ENCODE measurements at places on chromosomes 11 and 22.
A peak's percentile ranks its signal among the peaks of the same experiment; 100 is the strongest.

DNA sequence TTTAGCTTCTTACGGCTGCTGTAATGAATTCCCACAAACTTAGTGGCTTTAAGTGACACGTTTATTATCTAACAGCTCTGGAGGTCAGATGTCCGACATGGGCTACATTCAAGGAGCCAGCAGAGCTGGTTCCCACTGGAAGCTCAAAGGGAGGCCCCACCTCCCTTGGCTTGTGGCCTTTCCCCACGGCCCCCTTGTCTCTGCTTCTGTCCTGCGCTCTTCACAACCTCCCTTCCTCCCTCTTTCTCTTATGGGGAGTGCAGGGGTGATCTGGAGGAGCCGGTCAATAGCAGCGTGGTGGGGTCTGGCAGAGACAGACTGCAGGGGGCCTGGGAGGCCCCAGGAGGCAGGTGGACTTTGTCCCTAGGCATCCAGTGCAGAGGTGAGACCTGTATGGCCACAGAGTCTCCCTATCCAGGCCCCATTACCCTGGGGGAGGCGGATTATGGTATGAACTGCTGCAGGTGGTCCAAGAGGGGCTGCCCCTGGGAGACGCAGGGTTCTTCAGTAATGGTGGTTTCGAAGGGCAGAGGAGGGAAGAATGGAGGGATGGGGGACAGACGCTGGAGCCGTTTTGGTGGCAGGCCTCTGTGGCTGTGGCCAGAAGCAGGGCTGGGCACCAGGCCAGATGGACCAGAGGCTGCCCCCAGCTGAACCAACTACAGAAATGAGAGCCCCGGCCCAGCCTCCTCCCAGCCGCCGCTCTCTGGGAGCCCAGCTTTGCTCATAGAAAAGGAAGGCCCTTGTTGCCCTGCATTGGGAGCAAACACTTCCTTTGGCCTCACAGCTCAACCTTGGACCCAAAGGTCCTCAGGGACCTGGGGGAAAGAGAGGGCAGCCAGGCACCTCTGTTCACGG lies 30.7 kb upstream of the KCNQ1OT1 start:
- no peak for DNase-seq

DNA sequence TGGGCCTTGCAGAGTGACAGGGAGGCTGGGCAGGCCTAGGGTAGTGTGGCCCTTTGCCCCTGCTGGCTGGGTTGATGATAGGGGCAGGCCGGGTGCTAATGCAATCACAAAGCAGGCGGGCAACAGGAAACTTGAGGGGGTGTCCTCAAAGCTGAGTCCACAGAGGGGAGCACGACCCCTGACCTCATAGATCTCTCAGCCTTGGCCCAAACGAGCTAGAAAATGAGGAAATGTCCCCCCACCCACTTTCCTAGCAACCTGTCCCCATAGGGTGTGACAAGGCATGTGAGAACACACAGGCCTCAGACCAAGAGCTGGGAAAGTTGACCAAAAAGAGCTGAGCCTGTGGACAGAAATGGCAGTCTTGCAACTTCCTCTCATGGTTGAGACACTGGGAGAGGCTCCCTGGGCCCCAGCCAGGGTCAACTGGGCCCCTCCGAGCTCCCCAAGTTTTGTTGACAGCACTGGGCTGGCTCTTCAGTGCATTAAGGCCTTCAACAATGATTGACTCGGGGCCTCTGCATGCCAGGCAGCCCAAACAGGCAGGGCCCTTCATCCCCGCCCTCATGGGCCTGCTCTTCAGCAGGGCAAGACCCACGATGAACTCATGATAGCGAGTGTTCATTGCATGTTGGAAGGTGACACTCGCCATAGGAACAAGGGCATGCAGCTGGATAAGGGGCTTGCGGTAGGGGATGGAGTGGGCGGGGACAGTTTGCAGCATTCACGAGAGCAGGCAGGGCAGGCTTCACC lies 9.8 kb upstream of the SPI1 start:
- DNase-seq = no peak

- no peak for DNase-seq
Observed at GRCh38 chr11:119797736-119798135, 68.7 kb upstream of the NECTIN1 start.

- no peak for DNase-seq
Observed at GRCh38 chr11:47271961-47272661, 2.2 kb downstream of the MADD start.

DNA sequence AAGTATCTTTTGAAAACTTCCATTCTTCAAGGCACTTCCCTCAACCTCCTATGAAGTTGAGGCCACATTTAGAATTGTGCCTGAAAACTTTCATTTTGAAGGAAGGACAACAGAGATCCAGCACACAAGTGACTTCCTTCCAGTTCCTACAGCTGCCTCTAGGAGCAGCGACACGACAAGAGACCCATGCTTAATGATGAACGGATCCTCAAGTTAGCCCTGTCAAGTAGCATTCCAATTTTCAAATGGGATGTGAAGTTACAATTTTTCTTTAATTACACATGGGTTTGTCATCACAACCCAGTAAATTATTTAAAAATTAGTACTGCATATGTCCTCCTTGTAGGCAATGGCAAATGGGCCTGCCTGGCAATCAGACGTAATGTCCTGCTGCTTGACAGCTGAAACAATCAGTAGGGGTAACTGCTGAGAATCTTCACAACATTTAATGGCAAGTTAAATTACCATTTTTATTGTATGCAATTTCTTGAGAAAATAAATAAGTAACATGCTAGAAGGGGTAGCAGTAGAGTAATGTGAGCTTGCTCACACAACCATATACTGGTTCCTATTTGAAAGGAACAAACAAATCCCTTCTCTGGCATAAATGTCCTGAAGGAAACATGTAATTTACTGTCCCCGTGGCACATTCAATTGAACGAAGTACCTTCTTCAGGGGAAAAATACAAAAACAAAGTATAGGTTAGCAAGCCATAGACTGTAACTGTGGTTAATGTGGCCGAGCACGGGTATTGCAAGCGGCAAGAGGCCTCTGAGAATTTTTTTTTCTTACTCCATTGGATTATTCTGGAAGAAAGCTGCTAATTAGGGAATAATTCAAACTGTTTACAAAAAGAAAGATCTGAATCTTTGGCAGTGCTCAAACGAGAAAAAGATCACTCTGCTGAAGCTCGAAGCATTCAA lies 288.3 kb downstream of the CADM1 start:
- DNase-seq = no peak

DNA sequence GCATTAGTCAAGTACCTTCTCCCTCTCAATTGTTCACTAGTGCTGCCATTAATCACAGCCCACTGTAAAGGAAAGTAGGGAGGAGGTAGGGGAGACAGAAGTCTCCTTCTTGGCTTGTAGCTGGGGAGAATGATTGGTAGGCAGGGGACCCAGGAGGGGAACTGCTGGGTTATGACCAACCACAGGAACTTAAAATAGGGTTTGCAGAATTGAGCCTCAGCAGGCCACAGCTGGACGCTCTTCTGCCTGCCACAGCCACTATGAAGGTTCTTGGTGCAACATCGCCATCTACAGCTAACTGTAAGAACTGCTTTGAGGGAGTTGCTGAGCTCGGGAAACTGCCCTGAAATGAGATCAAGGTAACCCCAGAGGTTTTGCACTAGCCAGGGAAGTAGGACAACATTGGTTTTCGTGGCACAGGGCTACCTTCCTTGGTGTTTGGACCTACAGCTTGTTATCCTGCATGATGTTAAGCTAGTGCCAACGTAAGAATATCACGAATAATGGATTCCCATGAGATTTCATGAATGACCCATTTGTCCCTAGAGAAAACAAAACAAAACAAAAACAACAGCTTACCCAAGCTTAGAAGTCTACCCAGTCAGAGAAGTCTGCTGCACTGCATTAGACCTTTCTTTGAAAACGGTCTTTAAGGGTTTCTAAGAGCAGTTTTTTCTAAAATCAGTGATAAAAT lies 787.1 kb upstream of the API5 start:
- DNase-seq = peak; percentile 90

- DNase-seq = no peak
Observed at GRCh38 chr11:88523386-88524071, 186.0 kb upstream of the CTSC start.

DNA sequence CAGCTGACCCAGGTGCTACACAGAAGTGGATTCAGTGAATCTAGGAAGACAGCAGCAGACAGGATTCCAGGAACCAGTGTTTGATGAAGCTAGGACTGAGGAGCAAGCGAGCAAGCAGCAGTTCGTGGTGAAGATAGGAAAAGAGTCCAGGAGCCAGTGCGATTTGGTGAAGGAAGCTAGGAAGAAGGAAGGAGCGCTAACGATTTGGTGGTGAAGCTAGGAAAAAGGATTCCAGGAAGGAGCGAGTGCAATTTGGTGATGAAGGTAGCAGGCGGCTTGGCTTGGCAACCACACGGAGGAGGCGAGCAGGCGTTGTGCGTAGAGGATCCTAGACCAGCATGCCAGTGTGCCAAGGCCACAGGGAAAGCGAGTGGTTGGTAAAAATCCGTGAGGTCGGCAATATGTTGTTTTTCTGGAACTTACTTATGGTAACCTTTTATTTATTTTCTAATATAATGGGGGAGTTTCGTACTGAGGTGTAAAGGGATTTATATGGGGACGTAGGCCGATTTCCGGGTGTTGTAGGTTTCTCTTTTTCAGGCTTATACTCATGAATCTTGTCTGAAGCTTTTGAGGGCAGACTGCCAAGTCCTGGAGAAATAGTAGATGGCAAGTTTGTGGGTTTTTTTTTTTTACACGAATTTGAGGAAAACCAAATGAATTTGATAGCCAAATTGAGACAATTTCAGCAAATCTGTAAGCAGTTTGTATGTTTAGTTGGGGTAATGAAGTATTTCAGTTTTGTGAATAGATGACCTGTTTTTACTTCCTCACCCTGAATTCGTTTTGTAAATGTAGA lies 1.7 kb downstream of the MALAT1 start:
- peak; percentile 62 for DNase-seq

GRCh38 chr11:121591405-121592033 lies 138.8 kb upstream of the SORL1-AS1 start:
- DNase-seq = peak; percentile 52

DNA sequence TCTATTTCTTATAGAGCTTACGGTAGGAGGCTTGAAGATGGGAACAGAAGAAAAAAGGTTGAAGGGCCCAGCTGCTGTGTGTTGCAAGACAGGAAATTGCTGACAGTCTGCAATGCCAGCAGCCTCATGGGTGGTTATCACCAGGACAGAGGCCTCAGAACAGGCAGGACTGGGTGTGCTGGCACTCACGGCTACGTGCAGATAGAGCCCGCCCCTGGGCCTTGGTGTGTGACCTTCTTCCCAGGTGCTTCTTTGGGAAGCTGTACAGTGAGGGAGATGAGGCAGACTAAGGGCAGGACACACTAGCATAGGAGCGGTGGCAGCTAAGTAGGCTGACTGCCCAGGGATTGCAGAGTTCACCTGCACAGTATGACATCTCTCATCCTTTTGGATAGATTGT lies 12.6 kb downstream of the PRAME start:
- no peak for DNase-seq

GRCh38 chr22:25147642-25147928 lies 52.1 kb upstream of the CRYBB3 start:
- no peak for DNase-seq

- DNase-seq = no peak
Observed at GRCh38 chr22:44719586-44720368, 17.8 kb downstream of the PRR5 start.

GRCh38 chr11:88631497-88631896 lies 294.0 kb upstream of the CTSC start:
- no peak for DNase-seq

DNA sequence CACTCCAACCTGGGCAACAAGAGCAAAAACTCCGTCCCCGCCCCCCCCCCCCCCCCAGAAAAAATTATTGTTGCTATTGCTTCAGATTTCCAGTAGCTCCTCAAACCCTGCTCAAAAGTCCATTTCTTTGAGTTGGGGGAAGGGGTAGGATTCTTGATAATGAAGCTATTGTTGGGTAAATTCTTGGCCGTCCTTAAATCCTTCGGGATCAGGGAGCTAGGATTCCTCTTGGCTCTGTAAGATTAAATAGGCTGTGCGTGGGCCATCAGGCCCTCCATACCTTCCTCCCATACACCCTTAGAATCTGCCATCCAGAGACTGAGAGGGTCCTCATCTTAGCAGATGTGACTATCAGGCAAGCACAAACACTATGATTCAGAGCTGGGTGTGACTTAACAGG lies 16.4 kb downstream of the YWHAH start:
- DNase-seq = no peak
